ENCODE measurements at places on chromosomes 3 and 15.

GRCh38 chr3:46162975-46163555, 45.0 kb downstream of the CCR1 start:
- no peak for DNase-seq

DNA sequence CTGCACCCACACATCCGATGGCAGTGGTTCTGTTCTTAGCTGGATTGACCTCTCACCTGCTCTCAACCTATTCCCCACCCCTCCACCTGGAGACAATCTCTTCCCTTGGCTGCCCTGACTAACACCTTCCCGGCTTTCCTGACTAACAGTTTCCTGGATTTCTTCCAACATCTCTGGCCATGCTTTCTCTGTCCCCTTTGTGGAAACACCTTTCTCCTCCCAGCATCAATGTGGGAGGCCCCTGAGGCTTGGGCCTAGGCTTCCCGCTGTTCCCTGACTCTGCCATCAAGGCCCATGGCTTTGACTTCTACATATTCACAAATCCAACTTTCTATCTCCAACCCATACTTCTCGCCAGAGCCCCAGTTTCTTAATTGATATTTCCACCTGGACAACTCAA, 142.8 kb upstream of the ATP2B2 start:
- DNase-seq, result no peak

DNA sequence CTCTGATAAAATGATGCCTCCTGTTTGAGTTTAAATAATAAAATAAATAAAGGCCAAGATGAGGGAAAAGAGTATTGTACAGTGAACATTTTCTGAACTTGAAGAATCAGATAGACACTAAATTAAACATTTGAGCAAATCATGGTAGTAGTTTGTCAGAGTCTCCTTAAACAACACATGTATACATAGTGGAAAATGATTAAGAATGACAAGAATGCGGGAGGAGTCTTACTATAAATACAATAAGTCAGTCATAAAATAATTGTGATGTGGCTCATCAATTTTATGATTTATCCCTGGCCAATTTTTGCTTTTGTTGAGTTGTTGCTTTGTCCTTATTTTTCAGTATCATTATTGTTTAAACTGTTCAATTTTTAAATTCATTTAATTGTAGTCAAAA, 158.0 kb upstream of the TMC3 start:
- no peak for DNase-seq

GRCh38 chr3:55107187-55107586, 179.3 kb upstream of the LRTM1 start:
- DNase-seq, result no peak

DNA sequence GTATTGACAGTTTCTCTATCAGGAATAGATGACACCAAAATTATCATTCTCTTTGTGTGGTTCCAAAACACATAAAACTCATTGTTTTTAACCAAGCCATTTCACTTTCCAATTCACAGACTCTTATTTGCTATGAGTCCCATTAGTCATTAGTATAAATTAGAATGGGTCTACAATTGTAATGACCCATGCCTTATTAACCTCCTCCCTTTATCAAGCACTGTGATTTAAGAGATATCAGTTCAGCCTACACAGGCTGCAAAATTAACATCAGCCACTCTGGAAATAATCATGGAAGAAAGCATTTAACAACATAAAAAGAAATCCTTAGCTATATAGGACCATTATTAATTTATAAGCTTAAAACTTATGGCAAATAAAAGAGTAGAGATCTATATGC, 440.6 kb downstream of the GBE1 start:
- no peak for DNase-seq

DNA sequence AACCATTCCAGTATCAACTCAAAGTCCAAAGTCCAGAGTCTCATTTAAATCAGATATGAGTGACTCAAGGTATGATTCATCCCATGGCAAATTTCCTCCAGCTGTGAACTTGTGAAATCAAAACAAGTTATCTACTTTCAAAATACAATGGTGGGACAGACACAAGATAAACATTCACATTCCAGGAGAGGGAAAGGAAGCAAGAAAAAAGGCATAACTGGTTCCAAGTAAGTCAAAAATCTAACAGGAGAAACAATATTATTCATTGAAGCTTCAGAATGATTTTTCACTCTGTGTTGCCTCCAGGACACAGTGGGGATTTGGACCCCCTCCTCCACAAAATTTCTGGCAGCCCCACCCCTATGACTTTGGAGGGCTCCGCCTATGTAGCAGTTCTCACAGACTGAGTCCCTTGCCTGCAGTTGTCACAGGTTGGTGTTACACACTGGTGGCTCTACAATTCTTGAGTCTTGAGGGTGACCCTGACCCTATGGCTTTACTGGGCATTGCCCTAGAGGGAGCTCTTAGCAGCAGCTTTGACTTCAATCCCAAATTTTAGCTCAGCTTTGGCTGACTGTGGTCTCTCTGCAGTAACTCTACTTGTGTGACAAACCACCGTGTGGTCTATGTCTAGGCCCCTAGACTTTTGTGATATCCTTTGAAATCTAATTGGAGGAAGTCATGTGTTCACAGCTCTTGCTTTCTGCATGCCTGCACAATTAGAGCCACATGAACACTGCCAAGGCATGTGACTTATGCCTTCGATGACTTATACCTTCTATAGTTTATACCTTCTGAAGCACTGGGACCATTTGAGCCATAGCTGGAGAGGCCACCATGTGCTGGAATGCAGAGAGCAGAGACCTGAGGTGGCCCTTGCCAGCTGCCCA, 644.2 kb downstream of the GRM7 start:
- DNase-seq, result no peak

GRCh38 chr3:30630238-30631030, 24.0 kb downstream of the TGFBR2 start:
- peak; percentile 34 for DNase-seq

DNA sequence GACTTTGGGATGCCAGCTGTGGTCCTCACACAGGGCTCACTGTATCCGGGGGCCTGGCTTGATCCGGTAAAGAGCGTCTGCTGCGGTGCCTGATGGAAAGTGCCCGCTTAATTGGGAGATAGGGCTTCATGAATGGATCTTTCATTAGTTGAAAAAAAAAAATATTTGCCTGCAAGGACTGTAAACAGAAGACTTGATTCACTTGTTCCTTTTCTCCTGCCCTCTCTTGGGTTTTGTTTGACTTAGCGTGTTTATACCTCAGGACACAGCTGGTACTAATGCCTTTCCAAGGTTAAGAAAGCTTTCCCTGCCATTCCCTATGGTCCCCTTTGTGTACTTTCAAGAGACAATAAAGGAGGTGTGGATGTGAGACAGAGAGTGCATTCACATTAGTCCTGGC, 493.3 kb downstream of the LPP start:
- no peak for DNase-seq

DNA sequence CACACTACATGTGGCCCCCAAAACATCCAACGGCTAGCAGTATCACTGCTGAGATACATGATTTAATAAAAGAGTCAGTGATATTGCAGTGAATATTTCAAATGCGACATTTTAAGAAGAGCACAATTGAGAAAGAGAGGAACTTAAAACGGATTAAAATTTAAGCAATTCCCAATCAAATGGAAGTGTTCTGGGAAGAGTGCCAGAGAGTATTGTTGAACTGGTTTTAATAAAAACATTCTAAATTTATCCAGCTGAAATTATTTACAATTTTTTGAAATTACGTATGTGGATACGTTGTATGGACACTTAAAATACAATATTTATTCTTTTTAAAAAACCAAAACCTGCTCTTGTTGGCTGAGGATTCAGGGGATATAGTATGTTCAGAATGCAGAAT, 117.7 kb downstream of the C3orf38 start:
- DNase-seq, result no peak

- no peak for DNase-seq
Observed at GRCh38 chr3:135127946-135128470, 332.9 kb downstream of the EPHB1 start.

DNA sequence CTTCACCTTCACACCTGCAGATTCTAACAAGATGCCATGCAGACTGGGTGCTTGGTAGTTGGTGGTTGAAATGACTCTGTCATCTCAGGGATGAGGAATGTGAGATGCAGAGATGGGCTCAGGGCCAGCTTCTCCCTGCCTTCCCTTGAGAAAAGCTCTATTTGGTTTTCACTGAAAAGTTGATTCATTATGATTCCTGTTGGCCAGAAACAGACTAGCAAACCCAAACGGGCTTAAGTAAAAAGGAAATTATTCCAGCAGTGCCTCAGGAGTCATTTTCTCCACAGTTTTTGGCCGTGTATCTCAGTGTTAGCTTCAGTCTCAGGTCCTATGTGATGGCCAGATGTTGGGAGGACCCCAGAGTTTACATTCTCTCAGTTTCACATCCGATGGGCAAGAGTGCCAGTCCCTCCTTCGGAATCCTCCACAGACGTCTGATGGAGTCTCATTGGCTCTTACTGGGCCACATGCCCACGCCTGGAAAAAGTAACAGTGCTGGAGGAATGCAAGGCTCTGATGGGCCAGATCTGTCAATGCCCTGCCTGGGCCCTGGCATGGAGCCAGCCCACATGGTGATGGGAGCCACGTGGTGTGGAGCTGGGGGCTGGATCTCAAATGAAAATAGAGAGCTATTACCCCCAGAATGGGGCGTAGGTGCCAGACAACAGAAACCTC, 22.3 kb upstream of the SACM1L start:
- no peak for DNase-seq

DNA sequence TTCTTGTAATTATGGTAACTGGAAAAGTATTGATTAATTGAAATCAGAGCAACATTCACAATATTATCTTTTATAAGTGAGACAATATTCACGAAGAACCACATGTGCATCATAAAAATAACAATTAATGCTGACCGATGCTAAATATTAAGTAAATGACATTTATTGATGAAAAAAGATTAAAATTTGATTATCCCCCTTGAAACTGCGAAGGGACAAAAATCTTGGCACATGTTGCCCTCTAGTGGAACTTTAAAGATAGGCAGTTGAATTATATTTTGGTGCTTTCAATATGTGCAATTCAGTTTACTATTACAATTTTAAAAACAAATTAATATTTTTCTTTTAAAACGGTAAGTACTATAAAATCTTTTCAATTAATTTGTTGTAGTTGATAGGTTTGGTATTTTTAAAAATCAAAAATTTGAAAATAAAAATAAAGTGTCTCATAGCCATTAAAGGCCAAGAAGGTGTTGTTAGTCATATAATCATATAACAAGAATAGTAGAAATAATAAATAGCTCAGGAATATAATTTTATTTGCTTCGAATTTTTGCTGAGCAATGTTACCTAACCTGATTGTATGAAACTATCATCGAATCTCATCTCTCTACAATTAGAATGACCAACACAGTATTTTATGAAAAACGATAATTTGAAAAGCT, 270.2 kb downstream of the ROBO1 start:
- no peak for DNase-seq

DNA sequence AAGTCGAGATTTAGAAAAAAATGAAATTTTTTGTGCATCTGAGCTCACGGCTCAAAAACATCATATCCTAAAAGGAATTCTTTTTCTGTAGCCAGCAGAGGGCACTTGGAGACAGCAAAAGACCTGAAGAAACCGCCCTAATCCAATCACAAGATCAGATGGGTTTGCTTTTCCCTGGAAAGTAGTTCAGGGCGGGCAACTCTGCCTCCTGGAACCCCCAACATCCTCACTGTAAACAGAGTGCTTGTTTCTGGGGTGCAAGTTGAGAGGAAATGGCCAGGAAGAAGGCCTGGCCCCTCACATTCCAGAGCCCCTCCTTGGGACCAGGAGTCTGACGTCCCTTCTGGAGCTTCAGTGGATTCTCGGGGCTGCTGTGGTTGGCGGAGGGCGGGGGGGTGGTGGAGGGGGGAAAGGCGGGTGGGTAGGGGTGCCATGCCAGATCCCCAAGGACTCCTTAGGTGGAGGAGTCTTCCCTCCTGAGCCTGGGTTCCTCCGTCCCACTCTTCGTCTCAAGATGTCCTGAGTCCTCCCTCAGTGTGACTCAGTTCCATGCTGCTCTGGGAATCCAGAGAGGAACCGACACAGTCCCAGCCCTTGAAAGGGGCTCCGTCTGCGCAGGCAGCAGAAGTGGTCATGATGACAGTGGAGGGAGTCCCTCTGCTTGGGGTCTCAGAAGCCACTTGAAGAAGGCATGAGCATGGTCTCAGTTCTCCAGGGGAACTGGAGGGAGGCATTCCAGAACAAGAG, 35.9 kb downstream of the CCK start:
- DNase-seq, result no peak

DNA sequence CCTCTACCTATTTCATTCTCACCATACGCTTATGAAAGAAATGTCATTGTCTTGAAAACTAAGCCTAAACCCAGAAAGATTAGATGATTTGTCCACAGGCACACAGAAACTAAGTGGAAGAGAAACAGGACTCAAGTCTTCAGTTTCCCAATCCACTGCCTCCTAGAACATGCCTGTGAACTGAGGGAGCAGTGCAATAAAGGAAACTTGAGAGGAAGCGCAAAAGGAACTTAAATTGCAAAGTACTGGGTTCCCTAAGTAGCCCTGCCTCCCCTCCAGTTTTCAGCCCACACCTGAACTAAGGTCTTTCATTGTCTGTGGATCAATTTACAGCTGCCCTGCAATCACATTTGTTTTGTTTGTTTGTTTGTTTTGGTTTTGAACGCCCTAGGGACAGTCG, 56.7 kb upstream of the TSEN2 start:
- no peak for DNase-seq

GRCh38 chr3:14334936-14335335, 67.5 kb upstream of the SLC6A6 start:
- no peak for DNase-seq

Data from activated T-cell treated with anti-CD3 and anti-CD28 coated beads, Interleukin-2, amount 50 U/mL, for 24 hours (primary cell).